ENCODE measurements at places on chromosomes 11 and 22.

DNA sequence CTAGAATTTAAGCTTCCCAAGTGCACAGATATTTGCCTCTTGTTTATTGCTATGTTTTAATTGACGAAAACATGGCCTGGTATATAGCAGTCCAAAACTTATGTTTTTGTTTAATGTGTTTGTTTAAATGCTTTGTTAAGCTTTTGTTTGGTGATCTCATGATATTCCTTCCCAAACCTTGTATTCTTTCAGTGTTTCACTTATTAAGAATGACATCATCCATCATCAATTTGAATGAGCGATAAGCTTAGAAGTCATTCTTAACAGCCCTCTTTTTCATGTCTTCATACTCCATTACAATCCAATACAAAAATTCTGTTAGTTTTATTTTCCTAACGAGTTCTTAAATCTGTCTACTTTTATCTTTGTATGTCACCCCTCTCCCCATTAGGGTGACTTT, 206.0 kb downstream of the DYNC2H1 start:
- DNase-seq, result no peak

- DNase-seq, result no peak
These were observed 132.1 kb upstream of the LDLRAD3 start for GRCh38 chr11:35811783-35812182.

- no peak for DNase-seq
These were observed 1.3 kb upstream of the DCHS1 start for GRCh38 chr11:6656936-6657335.

- peak; percentile 86 for DNase-seq
These were observed 135.2 kb upstream of the NAV2 start for GRCh38 chr11:19577391-19577975.

- no peak for DNase-seq
These were observed 76.3 kb upstream of the SUSD2 start for GRCh38 chr22:24105013-24105360.

- no peak for DNase-seq
These were observed 37.2 kb downstream of the PARVA start for GRCh38 chr11:12414611-12415010.

DNA sequence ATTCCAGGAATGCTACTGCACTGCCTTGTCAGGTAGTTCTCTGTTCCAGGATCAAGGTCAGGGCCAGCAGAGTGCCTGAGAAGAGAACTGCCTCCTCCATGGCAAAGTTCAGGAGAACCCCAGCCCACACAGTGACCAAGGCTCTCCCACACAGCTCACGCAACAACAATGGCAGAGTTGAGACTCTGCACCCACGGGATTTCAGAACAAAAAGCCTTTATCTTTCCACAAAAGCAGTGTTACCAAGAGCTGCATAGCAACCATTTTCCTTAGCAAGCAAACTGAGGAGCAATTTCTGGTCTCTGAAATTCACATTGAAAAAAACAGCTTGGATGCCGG, 11.1 kb downstream of the PLAAT3 start:
- no peak for DNase-seq

DNA sequence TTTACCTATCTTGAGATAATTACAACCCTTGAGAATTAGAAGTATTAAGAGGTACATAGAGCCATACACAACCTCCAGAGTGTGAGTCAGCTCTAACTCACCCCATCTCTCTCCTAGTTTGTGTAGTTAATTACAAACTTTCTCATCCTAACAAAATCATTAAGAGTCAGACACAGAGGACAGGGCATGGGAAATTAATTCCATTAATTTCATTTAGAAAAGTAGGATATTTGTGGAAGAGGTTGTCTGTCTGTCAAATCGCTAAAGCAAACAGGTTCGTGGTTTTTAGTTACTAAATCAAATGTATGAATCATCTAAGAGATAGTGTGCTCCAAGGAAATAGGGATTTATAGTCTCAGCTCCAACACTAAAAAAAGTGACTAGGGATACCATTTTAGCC, 1261.4 kb upstream of the TENM4 start:
- no peak for DNase-seq

GRCh38 chr11:93653080-93653479, 8.4 kb upstream of the CEP295 start:
- no peak for DNase-seq

DNA sequence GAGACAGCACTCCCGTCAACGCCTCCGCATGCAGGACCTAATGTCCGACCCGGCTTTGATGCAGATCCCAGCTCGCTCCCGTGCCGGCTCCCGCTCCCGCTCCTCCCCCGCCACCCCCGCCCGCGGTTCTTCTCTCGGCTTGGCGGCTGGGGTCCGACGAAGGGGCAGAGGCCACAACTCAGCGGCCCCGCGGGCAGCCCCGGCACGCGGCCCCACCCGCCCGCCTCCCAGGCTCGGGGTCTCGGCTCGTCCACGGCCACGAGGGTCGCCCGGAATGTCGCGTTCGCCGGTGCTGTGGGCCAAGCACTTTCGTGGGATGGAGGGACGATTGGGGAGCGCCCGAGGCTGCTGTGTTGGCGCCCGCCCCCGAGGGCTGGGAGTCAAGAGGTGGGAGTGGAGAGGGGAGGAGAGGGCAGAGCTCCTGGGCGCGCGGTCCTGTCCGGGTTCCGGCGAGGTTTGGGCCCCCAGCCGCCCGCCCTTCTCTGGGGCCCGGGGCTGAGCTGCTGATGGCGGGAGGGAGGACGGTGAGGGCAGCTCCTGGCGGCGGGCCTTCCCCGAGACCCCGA, 5.3 kb upstream of the TBX1 start:
- DNase-seq, result no peak

- DNase-seq, result no peak
These were observed 46.5 kb downstream of the NFAM1 start for GRCh38 chr22:42385696-42386095.

DNA sequence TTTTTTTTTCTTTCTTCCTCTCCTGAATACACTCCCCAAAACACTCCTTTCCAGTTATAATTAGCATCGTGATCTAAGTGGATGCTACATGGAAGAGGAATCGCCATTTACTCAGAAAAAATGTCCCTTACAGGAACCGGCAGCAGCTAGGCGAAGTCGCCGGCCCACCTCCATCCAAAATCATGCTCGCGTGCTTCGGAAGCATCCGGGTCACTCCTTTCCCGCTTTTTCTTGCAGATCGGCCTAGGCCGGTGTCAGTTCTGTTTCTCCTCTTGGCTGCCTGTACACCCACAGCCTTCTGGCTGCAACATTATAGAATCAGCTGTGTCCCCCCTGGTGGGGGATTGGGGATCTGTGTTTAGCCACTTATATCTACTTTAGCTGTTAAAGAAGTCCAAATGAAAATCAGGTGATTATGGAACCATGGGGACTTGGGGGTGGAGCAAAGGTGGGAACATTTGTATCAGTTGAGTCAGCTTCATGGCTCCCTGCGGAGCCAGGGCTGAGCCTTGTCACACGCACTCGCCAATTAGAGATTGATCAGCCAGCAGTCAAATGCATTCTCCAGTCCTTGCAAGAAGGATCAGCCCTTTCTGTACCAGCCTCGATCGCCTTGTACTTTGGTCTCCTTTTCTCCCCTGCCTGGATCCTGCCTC, 36.3 kb downstream of the ASRGL1 start:
- DNase-seq, result no peak

GRCh38 chr11:112499153-112499880, 238.7 kb upstream of the PLET1 start:
- DNase-seq, result no peak

DNA sequence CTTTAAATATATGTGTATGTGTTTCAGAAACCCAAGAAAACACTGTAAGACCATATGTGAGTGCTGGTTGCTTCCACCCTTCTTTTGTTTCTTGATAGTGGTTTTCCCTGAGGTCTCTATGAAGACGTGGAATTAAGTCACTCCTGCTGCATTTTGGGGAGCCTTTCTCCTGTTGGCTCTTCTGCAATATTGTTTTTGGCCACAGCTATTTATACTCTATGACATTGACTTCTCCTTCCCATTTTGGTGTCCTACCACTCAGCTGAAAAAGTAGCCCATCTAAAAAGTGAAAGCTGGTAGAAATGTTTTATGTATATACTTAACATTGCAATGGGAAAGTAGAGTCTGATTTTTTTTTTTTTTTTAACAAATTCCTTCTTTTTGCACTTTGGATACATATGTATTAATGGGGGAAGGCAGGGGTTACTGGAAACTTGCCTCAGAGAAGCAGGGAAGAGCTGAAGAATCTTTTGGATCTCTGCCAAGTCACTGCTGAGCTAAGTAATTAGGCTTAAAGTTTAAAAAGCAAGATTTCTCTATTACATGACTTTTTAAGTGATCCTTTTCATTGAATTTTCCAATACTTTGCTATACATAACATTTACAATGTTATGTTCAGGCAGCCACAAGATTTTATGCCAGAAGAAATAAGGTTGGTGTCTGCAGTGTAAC, 1.8 kb downstream of the TTC17 start:
- DNase-seq, result no peak

DNA sequence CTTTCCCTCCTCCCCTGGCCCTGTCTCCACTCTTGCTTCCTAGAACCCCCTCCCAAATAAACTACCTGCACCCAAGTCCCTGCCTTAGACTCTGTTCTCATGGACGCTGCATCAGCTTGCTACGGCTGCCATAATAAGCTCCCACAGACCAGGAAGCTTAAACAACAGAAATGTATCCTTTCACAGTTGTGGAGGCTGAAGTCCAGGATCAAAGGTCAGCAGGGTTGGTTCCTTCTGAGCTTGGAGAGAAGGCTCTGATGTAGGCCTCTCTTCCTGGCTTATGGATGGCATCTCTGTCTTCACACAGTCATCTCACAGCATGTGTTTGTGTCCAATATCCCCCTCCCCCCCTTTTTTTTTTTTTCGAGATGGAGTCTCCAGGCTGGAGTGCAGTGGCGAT, 23.4 kb downstream of the CBX7 start:
- DNase-seq, result no peak

- DNase-seq, result peak; percentile 51
These were observed 3.3 kb downstream of the SCGB1D2 start for GRCh38 chr11:62245271-62245753.

DNA sequence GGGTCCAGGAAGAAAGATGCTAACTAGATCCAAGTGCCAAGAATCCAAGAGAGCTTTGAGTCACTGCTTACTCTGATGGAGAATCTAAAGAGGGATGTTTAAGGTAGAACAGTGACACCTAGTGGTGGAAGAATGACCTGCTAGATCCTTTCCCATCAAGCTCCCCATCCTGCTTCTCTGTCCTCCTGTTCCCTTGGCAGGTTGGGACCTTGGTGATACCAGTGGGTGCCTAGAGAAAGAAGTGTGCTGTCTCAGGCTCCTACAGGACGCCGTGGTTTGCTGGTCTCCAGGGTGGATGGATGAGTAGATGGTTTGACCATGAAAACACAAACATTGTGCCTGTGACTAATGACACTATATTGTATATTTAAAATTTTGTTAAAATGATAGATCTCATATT, 383.7 kb downstream of the TMEM135 start:
- peak; percentile 91 for DNase-seq

DNA sequence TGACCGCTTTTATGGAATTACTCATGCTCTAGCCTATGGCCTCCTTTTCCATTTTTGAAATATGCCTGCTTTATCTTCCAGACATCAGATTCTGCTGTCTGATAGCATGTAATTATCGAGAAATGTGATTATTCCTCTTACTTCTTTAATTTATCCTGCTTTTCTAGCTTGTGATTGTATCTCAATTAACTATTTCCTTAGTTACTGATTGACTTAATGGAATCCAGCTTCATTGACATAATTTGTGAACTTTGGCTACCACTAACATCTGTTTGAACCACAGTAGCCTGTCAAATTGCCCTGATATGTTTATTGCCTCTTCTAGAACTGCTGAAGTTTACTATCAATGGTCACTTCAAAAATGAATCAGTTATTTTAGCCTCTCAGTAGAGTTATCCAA, 25.5 kb upstream of the PDE3B start:
- no peak for DNase-seq

Data from endothelial cell of umbilical vein (primary cell).